ENCODE measurements at places on chromosomes 2 and 18.
A peak's percentile ranks its signal among the peaks of the same experiment; 100 is the strongest.

- peak; percentile 48 for DNase-seq
Observed at GRCh38 chr2:96264656-96265348, 995 bp downstream of the TMEM127 start.

GRCh38 chr2:38465789-38466127 is 88.7 kb upstream of the ATL2 start:
- DNase-seq = peak; percentile 39

DNA sequence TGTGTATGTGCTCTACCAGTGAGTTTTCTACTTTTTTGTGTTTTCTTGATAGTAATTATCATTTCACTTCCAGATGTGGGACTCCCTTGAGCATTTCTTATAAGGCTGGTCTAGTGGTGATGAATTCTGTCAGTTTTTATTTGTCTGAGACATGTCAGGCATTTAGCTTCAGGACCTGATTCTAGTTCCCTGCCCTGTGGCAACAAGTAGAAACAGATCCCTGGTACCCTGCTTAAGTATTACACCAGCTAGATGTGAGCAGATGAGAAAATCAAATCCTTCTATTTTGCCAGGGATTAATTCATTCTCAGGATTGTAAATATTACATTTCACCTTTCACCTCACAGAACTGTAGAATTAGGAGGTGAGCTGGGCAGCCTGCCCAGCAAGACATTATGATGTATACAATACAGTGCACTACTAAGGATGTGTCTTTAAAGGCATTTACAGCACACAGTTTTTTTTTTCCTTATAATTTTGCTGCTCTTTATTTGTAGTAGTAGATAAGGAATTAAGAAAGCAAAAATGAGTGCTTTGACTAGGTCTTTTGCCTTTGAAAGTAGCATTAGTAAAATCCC is 35.1 kb downstream of the GALM start:
- no peak for DNase-seq

DNA sequence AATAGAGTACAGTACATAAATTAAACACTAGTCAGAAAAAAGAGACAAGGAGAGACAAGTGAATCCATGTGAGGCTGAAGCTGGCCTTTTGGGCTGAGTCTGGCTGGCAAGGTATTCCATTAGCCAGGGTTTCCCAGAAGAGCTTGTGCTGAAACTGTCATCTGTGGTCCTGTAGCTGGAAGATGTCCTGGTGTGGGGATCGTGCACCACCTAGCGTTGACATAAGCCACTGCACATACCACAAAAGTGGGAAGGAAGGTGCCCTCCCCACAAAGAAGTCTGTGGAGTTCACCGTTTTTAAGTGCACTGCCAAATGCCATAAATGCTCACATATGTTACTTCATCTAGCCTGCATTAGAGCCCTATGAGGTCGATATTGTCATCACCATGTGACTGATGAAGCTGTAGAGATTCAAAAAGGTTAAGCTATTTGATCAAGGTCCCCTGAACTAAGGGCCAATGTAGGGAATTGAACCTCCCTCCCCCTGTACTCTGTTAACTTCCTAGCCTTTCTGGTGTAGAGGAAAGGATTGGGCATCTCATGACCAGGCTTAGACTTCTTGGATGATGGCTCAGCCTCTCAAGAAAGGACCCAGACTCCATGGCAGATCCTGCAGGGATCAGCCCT is 31.9 kb upstream of the GALNT14 start:
- DNase-seq = peak; percentile 47

DNA sequence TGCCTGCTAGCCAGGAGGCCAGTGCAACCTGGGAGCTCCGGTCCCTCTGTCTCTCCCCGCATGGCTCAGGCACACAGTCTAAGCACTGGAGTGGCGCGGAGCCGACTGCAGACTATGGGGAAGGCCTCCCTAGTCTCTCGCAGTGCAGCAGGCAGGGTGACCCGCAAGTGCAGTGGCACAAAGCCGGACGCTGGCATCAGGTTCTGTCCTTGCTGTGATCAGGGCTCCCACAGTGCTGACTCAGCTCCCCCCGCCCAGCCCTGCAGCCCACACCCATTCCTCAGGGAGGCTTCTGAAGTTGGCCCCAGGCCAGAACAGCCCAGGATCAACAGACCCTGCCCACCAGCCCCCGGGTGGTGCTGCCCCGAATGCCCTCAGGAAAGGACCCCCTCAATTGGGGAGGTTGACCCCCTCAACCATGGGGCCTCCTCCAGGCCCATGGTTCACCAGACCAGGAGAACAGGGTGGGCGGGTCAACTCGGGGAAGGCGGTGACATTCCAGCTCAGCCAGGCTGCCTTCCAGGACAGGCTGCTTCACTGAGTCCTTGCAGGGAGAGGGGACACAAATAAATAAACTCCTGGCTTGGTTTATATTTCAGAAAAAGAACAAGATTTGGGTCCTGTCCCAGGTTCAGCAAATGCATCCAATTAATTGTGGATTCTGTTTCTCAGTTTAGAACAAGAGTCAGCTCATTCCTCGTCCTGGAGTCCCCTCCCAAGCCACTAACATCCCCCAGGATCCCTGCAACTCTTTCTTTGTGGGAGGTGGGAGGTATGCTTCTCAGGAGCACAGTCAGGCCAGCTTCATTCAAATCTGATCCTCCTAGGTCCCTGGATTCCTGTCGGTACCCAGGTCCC is 12.2 kb downstream of the BIN1 start:
- DNase-seq = no peak

Measured in GM19239 (cell line).